ENCODE measurements at places on chromosomes 3 and 15. TPM values are rescaled to one million over a fixed set of nuclear protein-coding genes. Genes with fewer than 3 reads are reported as not detected.

Gene GRM7
- total RNA-seq = not detected

DNA sequence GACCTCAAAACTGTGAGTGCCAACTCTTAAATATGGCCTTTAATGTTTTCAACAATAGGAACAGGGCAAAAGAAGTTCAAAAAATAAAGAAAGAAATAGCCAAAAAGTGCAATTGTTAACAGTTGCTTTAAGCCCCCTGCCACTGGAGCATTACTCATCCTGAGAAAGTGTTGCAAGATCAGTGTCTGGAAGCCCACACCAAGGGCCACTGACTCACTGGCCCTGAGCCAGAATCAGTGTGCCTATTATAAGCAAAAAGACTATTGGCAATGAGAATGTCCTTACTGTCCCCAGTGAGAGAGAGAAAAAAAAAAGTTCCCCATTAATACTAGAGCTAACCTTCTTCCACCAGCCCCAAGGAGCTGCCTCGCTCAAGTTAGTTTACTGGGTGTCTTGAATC, 480.1 kb upstream of the ZNF385D start:
- no peak for DNase-seq

Gene COL7A1
- 0.85 TPM for total RNA-seq

Gene CAMKV
- 1.3 TPM for total RNA-seq

GRCh38 chr3:25080461-25080860, 347.6 kb upstream of the RARB start:
- no peak for DNase-seq

Data from activated CD4-positive, alpha-beta T cell treated with anti-CD3 and anti-CD28 coated beads for 36 hours (primary cell).